Endothelial cell (in vitro differentiated cells): ENCODE measurements at places on chromosomes 12 and 14.

GRCh38 chr12:94435511-94435927 is 24.1 kb downstream of the CEP83 start:
- H3K27ac ChIP-seq: no peak overlapping the region
- no peak for DNase-seq
- no peaks in the 10 kb centered on the region for H3K27me3 ChIP-seq

DNA sequence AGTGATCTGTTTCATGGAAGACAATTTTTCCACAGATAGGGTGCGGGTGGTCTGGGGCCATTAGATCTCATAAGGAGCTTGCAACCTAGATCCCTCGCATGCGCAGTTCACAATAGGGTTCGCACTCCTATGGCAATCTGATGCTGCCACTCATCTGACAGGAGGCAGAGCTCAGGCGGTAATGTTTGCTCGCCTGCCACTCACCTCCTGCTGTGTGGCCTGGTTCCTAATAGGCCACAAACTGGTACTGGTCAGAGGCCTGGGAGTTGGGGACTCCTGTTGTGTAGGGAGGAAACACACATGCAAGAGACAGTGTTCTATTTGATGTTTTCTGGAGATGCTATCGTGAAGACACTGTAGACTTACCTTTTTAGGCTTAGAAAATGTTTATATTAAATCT is 77.0 kb upstream of the FGD4 start:
- H3K27ac ChIP-seq: no peak overlapping the region
- peaks cover 5% of the 10 kb centered on the region for H3K36me3 ChIP-seq
- H3K4me3 ChIP-seq: no peak overlapping the region
- no peaks in the 10 kb centered on the region for H3K27me3 ChIP-seq
- no peaks in the 10 kb centered on the region for H3K4me1 ChIP-seq

- no peaks in the 10 kb centered on the region for H3K27me3 ChIP-seq
- H3K4me1 ChIP-seq: peaks cover 35% of the 10 kb centered on the region
- peak overlapping the region; percentile 70 for H3K27ac ChIP-seq
- no peak for DNase-seq
- no peaks in the 10 kb centered on the region for H3K36me3 ChIP-seq
- no peak overlapping the region for H3K4me3 ChIP-seq
Measured at GRCh38 chr14:103393676-103394626, 8.7 kb downstream of the MARK3 start.

GRCh38 chr12:3604748-3605586 is 114.0 kb downstream of the PRMT8 start:
- peaks cover 38% of the 10 kb centered on the region for H3K4me1 ChIP-seq
- DNase-seq: peak; percentile 10
- H3K27ac ChIP-seq: no peak overlapping the region
- H3K27me3 ChIP-seq: no peaks in the 10 kb centered on the region
- H3K36me3 ChIP-seq: no peaks in the 10 kb centered on the region

DNA sequence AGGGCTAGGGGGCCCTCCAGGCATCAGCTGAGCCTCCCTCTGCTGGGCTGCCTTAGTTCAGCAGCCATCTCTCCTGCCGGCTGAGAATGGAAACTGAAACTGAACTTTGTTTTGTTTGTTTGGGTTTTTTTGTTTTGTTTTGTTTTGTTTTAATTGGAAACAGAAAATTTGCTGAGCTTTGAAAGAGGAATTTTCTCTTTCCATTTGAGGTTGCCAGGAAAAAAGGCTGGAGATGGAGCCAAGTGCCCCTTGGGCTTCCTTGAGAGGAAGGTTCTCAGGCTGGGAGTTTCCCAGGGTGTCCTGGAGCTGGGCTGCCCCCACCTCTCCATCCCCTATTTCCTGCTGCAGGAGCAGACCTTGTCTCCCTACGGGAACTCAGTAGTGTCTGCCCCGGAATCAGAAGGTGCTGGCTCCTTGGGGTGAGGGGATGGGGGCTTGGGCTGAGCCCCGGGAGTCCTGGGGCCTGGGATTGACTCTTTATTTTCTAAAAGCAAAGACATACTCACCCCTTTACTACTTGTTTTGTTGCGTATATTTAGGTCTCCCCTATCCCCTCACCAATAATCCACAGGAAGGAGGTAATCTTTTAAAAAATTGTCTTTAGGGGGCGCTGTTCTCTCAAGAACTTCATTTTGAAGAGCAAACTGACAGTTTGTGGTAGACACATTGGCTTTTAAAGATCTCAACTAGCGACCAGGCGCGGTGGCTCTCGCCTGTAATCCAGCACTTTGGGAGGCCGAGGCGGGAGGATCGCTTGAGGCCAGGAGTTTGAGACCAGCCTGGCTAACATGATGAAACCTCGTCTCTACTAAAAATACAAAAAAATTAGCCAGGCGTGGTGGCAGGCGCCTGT is 21.3 kb upstream of the OASL start:
- DNase-seq: peak; percentile 33
- no peak overlapping the region for H3K4me3 ChIP-seq
- no peaks in the 10 kb centered on the region for H3K27me3 ChIP-seq
- peak overlapping the region; percentile 77 for H3K27ac ChIP-seq

- H3K27ac ChIP-seq: no peak overlapping the region
- no peaks in the 10 kb centered on the region for H3K36me3 ChIP-seq
- no peak overlapping the region for H3K4me3 ChIP-seq
Measured at GRCh38 chr12:95963096-95963495, 20.0 kb downstream of the AMDHD1 start.

DNA sequence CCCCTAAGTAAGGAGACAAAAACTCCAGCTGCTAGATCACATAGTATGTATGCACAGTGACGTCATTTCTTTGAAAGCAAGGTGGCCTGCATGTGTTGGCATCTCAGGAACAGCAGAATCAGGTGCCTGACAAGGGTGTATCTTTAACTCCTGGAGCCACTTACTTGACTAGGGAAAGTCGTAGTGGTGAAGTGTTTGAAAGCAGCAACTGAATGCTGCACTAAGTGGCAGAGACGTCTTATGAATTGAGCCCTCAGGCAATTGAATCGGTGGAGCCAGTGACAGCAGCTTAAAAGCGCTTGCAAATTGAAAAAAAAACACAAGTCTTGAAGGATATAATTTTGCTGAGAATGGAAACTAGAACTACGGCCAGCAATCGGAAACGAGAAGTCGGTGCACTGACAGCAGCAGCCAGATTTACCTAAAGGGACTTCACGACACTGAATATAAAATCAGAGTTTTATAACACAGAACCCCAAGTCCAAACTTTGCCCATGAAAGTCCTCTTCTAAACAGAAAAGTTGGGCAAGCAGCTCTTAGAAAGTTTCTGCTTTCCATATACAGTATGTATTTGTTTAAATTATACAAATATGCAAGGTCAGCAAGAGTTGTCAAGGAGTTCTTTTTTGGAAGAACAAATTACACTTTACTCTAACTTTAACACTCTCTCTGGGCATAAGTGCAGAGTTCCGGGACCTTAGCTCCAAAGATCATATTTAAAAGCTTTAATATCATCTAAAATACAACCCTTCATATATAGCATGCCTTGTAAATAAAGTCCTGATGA is 1.1 kb downstream of the IGF1 start:
- DNase-seq: no peak
- no peaks in the 10 kb centered on the region for H3K36me3 ChIP-seq
- H3K27ac ChIP-seq: no peak overlapping the region
- no peak overlapping the region for H3K4me3 ChIP-seq
- peaks cover 2% of the 10 kb centered on the region for H3K27me3 ChIP-seq

- no peak for DNase-seq
- peaks cover 4% of the 10 kb centered on the region for H3K27me3 ChIP-seq
- no peak overlapping the region for H3K4me3 ChIP-seq
- peaks cover 9% of the 10 kb centered on the region for H3K36me3 ChIP-seq
- H3K27ac ChIP-seq: no peak overlapping the region
Measured at GRCh38 chr12:5227708-5228373, 184.2 kb downstream of the KCNA5 start.

- H3K4me3 ChIP-seq: no peak overlapping the region
- DNase-seq: no peak
- no peaks in the 10 kb centered on the region for H3K27me3 ChIP-seq
- peaks cover 17% of the 10 kb centered on the region for H3K4me1 ChIP-seq
- H3K27ac ChIP-seq: no peak overlapping the region
Measured at GRCh38 chr12:94073441-94074051, 74.8 kb upstream of the PLXNC1 start.

DNA sequence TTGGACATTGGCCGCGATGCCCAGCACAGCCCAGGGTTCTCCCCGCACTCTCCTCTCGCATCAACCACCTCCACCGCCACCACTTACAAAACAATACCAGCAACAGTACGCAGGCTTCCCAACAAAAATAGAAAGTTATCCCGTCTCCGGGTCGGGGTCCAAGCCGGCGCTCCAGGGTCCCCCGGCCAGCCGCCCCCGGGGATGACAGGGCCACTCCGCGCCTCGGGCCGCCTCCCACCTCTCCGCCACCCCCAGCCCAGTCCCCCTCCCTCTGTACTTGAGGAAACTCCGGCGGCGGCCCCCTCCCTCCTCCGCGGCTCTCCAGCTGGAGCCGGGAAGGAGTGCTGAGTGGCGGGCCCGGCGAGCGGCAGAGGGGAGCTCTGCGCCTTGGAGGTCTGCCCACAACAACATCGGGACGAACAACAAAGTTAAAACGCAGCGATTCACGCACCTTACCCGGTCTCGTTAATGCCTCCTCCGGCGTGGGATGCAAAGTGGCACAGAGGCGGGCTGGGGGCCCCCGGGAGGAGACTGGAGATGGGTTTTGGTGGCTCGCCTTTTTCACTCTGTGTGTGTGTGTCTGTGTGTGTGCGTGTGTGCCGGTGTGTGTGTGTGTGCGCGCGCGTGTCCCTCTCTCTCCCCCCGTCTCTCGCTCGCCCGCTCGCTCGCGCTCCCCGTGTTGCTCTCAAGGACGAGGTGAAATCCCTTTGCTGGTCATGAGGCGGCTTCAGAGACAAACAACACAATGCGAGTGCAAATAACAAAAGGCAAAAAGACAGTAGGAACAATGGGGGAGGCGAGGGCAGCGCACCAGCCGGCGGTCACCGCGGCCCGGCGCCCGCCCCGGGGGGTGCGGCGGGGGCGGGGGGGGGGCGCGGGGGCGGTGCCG is 386.8 kb downstream of the BCAT1 start:
- peak overlapping the region; percentile 78 for H3K27ac ChIP-seq
- no peaks in the 10 kb centered on the region for H3K36me3 ChIP-seq
- peaks cover 11% of the 10 kb centered on the region for H3K4me1 ChIP-seq
- peaks cover 6% of the 10 kb centered on the region for H3K27me3 ChIP-seq
- DNase-seq: peak; percentile 67
- peak overlapping the region; percentile 97 for H3K4me3 ChIP-seq

DNA sequence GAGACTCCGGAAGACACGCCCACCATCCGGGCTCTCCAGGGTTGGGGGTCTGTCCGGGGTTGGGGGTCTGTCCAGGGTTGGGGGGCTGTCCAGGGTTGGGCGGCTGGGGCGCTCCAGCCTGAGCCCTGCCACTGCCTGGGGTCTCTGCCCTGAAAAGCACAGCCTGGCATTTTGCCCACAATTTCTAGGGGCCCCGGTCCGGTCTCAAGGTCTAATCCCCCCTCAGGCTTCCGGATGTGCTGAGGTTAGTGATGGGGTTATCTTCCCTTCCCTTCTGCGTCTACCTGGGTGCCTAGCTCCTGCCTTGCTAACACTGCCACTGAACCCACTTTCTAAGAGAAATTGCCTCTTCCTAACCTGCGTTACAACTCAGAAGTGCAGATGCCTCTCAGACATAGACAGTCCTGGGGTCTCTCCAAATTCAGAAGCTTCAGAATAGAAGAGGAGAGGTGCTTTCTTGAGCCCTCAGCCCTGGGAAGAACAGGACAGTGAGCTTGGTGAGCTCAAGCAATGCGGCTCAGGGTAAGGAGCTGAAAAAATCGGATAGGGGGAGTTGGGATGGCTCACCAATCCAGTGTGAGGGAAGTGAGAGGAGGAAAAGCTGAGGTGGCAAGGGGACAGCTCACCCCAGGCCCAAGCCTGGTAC is 5.7 kb downstream of the LHX5 start:
- H3K4me1 ChIP-seq: peaks cover 21% of the 10 kb centered on the region
- no peaks in the 10 kb centered on the region for H3K36me3 ChIP-seq
- no peak overlapping the region for H3K27ac ChIP-seq
- H3K4me3 ChIP-seq: peak overlapping the region; percentile 0
- peaks cover 38% of the 10 kb centered on the region for H3K27me3 ChIP-seq
- no peak for DNase-seq

DNA sequence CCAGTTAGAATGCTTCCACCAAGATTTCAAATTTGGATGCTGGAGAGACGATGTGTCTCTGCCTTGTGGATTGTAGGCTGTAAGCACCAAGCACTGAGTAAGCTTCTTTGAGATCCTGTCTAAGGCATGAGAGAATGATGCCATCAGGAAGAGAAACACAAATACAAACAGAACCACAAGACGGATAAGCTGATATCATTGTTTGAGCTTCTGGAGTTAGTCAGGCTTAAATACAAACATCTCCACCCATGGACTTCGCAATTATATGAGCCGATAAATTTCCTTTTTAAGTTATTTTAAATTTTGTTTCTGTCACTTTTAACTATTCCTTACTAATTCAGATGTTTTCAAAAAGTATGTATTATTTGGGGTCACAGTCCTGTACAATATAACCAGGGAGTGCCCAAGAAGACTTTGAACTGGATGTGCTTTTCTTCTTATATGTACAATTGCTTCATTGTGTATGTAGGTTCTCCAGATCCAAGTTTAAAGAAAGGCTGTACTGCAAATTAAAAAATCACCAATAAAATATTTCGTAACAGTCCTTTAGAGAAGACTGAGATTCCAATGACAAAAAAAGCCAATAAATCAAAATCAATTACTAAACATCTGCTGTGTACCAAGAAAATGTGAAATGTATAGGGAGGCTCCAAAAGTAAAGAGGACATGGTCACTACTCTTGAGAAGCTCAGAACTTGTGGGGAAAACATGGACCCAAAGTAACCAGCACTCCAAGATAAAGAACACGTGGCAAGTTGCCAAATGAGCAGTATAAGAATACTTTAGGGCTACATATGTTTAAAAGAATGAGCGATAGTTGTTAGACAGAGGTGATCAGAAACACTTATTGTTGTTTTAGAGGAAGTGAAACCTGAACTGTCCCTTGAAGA is 274.1 kb downstream of the ADAMTS20 start:
- H3K4me3 ChIP-seq: no peak overlapping the region
- DNase-seq: no peak
- peaks cover 4% of the 10 kb centered on the region for H3K36me3 ChIP-seq
- peak overlapping the region; percentile 64 for H3K27ac ChIP-seq
- H3K4me1 ChIP-seq: peaks cover 15% of the 10 kb centered on the region

- DNase-seq: no peak
- no peak overlapping the region for H3K4me3 ChIP-seq
Measured at GRCh38 chr12:18926188-18926587, 188.3 kb downstream of the CAPZA3 start.

DNA sequence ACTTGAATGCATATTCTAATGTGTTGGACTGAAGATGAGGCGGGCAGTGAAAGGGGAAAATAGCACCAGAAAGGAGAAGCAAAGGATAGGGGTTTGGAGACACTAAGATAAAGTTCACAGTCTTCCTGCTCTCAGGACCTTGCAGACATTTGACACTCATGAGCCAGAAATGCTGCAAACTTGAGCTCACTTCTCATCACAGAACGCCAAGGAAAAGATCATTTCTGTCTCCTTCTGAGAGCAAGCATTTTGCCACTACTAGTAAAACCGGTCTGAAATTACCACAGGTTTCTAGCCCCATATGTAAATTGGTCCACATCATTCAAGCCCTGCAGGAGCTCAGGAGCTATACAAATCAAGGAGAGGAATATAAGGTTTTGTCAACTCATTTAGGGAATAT is 44.6 kb upstream of the ANO2 start:
- peaks cover 3% of the 10 kb centered on the region for H3K36me3 ChIP-seq
- no peak overlapping the region for H3K27ac ChIP-seq
- no peak for DNase-seq

- no peaks in the 10 kb centered on the region for H3K27me3 ChIP-seq
- no peak overlapping the region for H3K27ac ChIP-seq
- H3K4me3 ChIP-seq: no peak overlapping the region
- H3K36me3 ChIP-seq: no peaks in the 10 kb centered on the region
Measured at GRCh38 chr12:19200261-19200660, 70.7 kb downstream of the PLEKHA5 start.

- no peak overlapping the region for H3K4me3 ChIP-seq
- no peak for DNase-seq
- H3K27me3 ChIP-seq: no peaks in the 10 kb centered on the region
- no peak overlapping the region for H3K27ac ChIP-seq
Measured at GRCh38 chr14:94439453-94440057, 13.0 kb downstream of the SERPINA11 start.
